ENCODE measurements at places on chromosomes 16 and 17.
A peak's percentile ranks its signal among the peaks of the same experiment; 100 is the strongest.

DNA sequence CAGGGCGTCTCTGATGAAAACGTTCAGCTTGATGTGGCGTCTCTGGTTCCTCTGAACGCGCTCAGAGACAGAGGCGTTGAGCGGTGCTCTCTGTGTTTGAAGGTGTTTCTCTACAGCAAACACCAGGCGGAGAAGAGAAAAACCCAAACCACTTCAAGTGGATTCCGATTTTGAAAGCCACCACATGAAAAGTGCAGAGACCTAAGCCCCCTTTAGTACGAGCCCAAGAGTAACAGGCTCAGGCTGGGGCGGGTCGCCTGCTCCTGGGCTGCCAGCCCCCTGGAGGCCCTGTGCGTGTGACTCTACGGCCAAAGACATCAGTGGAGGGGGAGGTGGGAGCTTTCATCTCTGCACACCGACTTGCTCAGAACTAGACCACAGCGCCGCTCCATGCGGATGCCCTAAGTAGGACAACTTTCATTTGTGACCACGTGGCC is 328.4 kb downstream of the MAF start:
- no peak for DNase-seq

GRCh38 chr16:82651921-82652601 is 25.3 kb downstream of the CDH13 start:
- no peak for DNase-seq

DNA sequence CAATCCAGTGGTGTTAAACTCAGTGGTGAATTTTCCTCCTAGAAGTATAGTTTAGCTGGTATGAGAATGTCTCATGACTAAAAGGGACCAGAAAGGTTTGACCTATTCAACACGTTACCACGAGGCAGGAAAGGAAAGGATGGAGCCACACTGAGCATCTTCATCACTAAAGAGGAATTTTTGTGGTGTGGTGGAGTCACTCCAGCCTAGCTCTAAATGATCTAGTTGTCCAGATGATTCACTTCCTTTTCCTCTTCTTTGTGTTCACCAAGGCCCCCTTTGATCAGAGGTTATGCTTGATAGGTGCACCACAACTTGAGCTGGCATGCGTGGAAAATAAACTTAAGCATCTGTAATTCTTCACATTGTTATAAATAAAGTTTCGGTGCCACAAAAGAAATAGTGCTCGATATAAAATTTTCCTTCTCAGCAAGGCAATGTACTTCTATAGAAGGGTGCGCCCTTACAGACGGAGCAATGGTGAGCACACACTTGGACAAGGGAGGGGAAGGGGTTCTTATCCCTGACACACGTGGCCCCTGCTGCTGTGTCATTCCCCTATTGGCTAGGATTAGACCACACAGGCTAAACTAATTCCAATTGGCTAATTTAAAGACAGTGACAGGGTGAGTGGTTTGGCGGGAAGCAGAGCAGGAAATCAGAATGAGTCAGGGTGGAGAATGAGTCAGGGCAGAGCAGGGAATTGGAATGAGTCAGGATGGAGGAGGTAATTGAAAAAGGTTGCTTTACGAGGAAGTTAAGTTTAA is 254.6 kb downstream of the HS3ST3A1 start:
- DNase-seq: no peak

DNA sequence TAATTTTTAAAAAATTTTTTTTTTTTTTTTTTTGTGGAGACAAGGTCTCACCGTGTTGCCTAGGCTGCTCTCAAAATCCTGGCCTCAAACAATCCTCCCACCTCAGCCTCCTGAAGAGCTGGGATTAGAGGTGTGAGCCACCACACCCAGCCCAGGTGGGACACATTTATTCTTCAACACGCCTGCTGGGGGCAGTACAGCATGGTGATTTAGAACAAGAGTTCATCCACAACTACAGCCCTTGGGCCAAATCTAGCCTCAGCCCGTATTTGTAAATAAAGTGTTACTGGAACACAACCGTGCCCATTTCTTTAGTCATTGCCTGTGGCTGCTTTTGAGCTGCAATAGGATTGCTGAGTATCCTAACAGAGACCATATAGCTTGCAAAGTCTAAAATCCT is 92.8 kb downstream of the KATNIP start:
- no peak for DNase-seq

GRCh38 chr16:27317738-27318391 is 4.1 kb downstream of the IL4R start:
- DNase-seq: no peak

DNA sequence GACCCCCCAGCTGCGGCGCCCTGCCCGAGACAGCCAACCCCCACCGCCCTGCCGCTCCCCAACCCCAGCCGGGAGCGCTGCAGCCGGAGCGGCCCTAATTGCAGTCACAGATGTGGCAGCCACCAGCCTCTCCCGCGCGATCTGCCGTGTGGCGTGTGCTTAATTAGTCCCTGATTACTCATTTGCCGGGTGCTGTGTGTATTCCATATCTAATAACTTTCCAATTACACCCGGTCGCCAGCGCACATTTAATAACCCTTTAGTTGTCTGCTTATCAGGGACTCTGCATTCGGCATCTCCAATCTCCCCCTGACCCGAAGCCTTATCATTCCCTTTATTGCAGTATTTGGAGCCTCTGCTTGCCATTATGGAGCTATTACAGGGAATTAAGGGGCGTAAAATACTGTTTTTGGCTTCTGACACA is 236.7 kb upstream of the CIBAR2 start:
- no peak for DNase-seq

DNA sequence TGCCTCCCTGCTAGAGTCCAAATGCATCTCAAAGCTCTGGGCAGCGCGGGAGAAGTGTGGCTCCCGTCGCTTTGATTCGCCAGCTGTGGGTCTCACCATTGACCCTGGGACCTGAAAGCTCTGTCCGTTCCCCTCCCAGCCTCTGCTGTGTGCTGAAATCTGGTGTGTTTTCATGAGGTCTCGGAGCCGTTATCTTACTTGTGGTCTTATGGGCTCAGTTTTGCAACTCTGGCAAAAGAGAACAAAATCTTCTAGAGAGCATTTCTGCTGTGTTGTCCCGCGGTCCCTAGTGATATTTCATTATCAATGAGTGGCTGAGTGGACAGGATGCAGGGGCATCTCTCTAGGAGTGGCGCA is 13.3 kb downstream of the CRISPLD2 start:
- DNase-seq: no peak

DNA sequence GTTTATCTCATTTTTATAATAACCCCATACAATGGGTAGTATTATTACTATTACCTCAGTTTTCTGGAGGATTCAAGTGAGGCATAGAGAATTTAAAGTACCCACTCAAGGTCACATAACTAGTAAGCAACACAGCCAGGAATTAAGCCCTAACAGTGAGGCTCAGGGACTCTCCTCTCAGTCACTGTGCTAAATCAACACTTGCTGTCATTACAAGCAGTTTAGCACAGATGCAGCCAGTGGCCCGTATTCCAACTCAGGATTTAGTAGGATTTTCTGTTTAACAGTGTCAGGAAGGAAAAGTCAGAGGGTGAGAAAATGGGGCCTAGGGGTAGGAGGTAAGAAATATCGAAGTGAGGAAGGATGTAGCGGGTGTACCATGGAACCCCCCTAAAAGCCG is 536.9 kb downstream of the TMEM114 start:
- no peak for DNase-seq

GRCh38 chr17:44220213-44221083 is 973 bp upstream of the UBTF start:
- no peak for DNase-seq

DNA sequence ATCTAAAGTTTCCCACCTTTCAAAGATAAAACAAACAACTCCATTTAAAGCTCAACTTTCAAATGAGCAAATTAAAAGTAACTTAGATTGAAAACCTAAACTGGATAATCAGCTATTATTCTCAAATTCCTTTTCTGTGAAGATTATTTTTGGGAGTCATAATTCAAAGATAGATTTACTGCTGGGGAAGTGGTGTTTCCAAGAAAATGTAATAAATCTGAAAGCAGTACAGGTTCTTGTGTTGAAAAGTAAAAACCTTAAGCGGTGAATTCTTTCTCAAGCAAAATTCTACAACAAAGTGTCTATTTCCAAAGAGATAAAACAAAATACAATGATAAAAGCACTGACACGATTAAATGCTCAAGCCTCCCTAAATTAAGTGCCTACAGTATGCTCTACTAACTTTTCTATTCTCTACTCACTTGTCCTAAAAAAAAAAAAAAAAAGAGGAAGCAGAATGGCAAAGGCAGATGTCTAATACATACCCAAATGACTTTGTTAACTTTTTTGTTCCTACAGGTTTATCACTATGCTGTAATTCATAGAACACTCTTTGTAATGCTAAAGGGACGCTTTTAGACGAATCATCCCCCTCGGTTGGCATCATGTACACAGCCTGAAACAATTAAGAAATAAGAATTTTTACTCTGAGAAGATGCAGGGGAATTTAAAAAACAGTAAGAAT is 34.5 kb downstream of the LITAFD start:
- no peak for DNase-seq

DNA sequence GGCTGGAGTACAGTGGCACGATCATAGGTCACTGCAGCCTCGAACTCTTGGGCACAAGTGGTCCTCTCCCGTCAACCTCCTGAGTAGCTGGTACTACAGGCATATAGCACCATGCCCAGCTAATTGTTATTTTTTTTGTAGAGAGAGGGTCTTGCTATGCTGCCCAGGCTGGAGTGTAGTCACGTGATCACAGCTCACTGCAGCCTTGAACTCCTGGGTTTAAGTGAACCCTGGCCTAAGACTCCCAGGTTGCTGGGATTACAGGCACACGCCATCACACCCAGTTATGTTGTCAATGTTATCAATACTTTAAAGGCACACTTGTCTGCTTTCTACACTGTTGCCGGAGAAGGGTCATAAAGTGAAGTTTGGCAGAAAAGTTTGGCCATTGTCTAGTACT is 22.0 kb upstream of the LASP1NB start:
- no peak for DNase-seq

- no peak for DNase-seq
Measured at GRCh38 chr17:32699247-32699646, 177.7 kb downstream of the MYO1D start.

GRCh38 chr17:75034236-75034908 is 12.4 kb downstream of the ATP5PD start:
- DNase-seq: peak; percentile 92

DNA sequence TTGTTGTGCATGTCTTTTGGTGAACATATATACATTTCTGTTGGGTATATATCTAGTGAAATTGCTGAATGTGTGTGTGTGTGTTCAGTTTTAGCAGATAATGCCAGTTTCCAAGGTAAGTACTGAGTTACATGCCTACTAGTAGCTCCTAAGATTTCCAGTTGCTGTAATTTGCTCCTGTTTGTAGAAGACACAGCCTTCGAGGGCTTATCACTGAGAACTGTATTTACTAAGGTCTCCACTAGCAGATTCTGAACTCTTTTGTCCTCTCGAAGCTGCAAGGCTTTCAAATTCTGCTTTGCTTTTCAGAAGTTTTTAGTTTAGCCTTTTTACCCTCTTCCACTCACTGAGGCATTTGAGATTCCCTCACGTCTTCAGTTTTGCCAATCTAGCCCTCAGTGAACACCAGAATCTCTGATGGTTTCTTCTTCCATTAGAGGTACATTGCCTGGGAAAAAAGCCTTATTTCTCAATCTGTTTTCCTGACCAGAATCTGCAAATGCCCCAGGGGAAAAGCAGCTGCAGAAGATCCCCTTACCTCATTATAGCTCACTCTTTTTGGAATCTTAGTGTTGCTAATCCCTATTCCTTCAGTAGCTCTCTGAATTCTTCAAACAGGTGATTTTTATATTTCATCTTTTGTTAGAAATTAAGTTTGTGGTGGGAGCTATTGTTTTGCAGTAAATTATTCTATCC is 52.9 kb downstream of the NF1 start:
- DNase-seq: no peak

- no peak for DNase-seq
Measured at GRCh38 chr16:87056551-87056950, 260.6 kb downstream of the C16orf95 start.

GRCh38 chr17:16986391-16986790 is 14.5 kb upstream of the TNFRSF13B start:
- no peak for DNase-seq

- DNase-seq: no peak
Measured at GRCh38 chr17:10332515-10332914, 40.3 kb downstream of the MYH13 start.

GRCh38 chr16:56551796-56552738 is 12.8 kb upstream of the MT4 start:
- no peak for DNase-seq

GRCh38 chr17:26773189-26774188 is 520.4 kb upstream of the WSB1 start:
- DNase-seq: no peak

- DNase-seq: no peak
Measured at GRCh38 chr17:42203354-42203753, 9.1 kb upstream of the GHDC start.

- no peak for DNase-seq
Measured at GRCh38 chr17:48642059-48642842, 16.1 kb upstream of the HOXB9 start.

GRCh38 chr17:5225668-5226457 is 8.8 kb downstream of the SCIMP start:
- no peak for DNase-seq

DNA sequence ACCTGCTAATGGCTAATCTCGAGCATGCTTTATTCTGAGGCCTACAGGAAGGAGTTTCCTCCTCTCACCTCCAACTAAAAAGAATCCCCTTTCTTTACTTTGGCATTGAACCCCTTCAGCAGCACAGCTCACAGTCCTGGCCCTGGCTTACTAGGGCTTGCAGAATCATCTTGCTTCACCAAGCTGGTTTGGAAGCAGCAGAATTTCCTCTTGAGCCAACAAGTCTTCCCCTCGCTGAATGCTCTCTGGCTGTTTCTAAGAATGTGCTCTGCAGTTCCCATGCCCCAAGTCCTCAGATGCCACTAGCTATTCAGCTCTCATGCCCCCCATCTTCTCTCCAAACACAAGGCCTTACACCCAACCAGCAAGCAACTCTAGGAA is 271.2 kb downstream of the NTN1 start:
- no peak for DNase-seq

DNA sequence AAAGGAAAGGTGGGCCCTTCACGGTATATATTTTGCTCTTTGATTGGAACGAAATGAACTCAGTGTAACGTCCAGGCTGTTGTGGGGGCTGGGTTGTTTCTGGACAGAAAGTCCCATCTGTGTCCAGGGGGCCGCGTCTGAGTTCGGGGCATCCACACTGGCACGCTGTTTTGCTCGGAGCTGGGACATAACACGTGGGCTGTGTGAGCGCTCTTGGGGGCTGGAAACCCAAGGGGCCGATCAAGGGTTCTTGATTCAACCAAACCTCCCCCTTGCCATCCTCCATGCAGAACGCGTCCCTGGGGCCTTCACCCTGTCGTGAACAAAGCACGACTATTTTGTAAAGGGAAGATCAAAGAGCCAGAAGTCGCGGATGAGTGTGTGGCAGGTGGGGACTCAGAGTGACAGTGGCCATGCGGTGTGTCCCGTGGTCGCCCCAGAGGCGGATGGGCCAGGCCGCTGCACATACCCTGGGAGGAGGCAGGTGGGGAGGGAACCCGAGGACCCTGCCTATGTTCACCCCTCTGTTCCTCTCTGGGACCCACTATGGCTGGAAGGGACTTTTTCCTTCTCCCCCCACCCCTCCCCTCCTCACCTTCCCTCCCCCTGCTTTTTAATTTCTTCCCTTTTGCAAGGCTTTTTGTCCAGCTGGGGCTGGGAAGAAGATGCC is 387.2 kb downstream of the SEC14L1 start:
- no peak for DNase-seq

- DNase-seq: no peak
Measured at GRCh38 chr16:55398762-55399161, 74.8 kb downstream of the IRX6 start.

Data from stimulated activated CD8-positive, alpha-beta memory T cell treated with anti-CD3 and anti-CD28 coated beads, Interleukin-15, amount 100 ng/mL, for 24 hours (primary cell).